Smooth muscle cell of bladder (primary cell): ENCODE measurements at places on chromosomes 7 and 10. TPM values are rescaled to one million over a fixed set of nuclear protein-coding genes. Genes with fewer than 3 reads are reported as not detected.

The ZNF425 gene
- total RNA-seq, result 4.4 and 5.8 TPM in 2 replicates

The CREB5 gene
- 2.9 and 5.8 TPM in 2 replicates for total RNA-seq

The NUPR2 gene
- total RNA-seq, result not detected in 2 replicates

The CYP26A1 gene
- total RNA-seq, result 0.09 and 0.14 TPM in 2 replicates

The ZP3 gene
- 2.1 and 3.5 TPM in 2 replicates for total RNA-seq

The FRMPD2 gene
- under 0.01 TPM in 1 of 2 replicates, not detected in the other for total RNA-seq

The CTNNA3 gene
- 0.09 TPM in 1 of 2 replicates, not detected in the other for total RNA-seq

The RNF32 gene
- 1.1 and 1.4 TPM in 2 replicates for total RNA-seq

The TMEM184A gene
- total RNA-seq, result 0.09 and 0.14 TPM in 2 replicates

The SPDYE2B gene
- not detected in 2 replicates for total RNA-seq

The ZNF365 gene
- total RNA-seq, result 2.8 and 3.5 TPM in 2 replicates

The PTF1A gene
- total RNA-seq, result not detected in 2 replicates

The VAX1 gene
- total RNA-seq, result not detected in 2 replicates

The C7orf57 gene
- not detected in 2 replicates for total RNA-seq

The H2BK1 gene
- not detected in 2 replicates for total RNA-seq

The MGAM2 gene
- not detected in 2 replicates for total RNA-seq

The ATRNL1 gene
- total RNA-seq, result under 0.01 and 0.18 TPM in 2 replicates

The UNCX gene
- not detected in 2 replicates for total RNA-seq

The IQUB gene
- total RNA-seq, result 0.28 and 0.43 TPM in 2 replicates

The GJC3 gene
- under 0.01 and 0.09 TPM in 2 replicates for total RNA-seq

The HOXA6 gene
- total RNA-seq, result 3.4 and 4.4 TPM in 2 replicates

The ITPRID1 gene
- not detected in 2 replicates for total RNA-seq

The FAM221A gene
- 0.65 and 1.7 TPM in 2 replicates for total RNA-seq
